ENCODE measurements at places on chromosomes 2 and 18.

DNA sequence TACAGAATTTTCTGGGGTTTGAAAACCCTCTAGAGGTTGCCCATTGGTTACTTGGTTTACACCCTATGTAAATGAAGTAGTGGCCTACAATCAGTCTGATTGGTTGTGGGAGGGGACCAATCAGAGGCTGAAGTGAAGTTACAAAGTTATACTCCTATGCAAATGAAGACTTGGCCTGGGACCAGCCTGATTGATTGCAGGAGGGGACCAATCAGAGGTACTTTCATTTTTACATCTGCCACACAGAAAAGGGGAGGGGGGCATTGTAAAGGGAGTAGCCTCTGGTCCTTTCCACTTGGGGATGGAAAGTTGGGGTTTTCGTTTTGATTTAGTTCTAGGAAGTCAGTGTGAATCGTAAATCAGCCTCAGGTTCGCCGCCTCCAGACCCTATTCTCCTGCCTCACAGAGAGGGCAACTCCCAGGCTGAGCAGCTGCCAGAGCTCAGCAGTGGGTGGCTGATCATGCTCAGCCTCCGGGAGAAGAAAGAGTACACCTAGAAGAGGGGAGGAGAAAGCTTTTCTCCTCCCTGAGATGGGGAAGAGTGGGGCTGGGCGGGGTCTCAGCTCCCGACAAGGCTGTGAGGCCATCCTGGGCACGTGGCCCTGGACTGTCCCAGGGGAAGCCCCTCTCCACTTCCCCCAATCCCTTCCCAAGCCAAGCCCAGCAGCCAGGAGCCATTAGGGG lies 372.5 kb downstream of the GALR1 start:
- no peak for DNase-seq

DNA sequence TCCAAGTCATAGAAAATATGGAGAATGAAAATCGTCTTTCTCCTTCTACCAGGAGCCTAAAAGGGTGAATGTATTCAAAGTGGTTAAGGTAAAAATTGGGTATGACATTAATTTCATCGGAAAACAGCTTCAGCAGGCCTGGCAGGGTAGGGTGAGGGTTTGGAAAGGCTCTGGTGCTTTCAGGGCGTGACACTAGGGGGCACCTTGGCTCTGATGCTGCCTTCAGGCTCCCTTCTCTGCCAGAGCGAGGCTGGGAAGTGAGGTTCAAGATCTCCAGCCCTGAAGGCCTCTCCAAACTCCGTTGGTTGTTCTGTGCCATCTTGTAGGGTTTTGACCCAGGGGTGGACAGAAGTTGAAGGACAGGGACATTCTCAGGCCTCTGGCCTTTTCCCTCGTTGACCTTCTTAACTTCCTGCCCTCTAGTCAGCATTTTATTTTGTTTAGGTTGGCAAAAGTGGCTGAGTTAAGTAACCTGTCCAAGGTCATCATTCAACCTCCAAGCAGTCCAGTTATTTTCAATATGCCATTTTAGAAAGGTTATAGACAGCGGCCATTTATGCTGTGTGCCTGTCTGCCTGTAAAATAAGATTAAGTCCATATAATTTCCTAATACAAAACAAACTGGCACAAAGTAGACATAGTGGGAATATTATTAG lies 40.3 kb downstream of the EML6 start:
- no peak for DNase-seq

DNA sequence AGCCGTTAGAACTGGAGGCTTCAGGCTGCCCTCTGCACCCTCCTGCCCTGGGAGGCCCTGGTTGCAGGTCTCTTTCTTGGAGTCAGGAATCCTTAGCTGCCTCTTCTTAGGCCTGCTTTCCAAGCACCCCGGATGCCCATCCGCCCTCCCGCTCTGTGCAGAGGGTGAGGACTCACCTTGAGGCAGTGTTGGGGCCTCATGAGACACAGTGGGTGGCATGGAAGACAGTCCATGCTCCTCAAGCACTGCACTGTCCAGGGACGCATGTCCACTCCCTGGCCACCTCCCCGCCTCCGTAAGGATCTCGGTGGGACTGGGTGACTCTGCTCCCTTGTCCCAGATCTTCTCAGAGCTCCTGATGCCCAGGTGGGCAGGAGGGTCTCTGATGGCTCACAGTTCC lies 5.7 kb upstream of the TRAF3IP1 start:
- DNase-seq: no peak

DNA sequence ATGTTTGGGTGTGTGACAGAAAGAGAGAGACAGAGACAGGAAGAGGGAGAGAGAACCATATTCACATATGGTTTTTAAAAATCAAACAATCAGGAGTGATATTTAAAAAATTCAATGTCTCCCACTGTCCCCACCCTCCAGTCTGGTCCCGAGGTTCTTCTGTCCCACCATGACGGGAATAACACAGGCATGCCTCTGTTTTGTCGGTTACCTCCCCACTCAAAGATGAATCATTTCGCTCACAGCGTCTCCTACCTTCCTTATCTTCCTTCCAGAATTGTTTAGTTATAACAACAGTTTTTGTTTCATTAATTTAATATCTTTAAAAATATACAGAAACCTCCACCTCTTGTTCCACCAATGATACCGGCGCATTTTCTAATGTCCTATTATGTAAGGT lies 113.0 kb downstream of the KCNF1 start:
- DNase-seq: no peak

DNA sequence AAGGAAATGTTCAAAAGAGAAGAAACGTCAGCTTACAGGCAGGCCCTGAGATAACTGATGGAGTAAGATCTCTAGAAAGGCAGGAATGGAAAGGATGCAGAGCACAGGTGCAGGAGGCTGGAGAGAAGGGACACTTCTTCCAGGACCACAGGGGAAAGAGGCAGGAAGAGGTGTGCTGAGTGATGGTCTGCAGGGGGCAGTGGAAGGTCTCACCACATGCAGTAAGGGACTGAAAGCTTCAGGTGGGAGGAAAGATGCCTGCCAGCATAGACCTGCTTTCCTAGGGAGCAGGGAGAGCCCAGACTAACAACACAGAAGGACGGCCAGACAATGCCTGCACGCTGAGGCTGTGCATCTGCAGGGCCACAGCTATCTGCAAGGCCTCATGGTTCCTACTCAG lies 156.8 kb downstream of the L3MBTL4 start:
- no peak for DNase-seq

GRCh38 chr2:229519655-229520430 lies 194.5 kb downstream of the DNER start:
- no peak for DNase-seq

DNA sequence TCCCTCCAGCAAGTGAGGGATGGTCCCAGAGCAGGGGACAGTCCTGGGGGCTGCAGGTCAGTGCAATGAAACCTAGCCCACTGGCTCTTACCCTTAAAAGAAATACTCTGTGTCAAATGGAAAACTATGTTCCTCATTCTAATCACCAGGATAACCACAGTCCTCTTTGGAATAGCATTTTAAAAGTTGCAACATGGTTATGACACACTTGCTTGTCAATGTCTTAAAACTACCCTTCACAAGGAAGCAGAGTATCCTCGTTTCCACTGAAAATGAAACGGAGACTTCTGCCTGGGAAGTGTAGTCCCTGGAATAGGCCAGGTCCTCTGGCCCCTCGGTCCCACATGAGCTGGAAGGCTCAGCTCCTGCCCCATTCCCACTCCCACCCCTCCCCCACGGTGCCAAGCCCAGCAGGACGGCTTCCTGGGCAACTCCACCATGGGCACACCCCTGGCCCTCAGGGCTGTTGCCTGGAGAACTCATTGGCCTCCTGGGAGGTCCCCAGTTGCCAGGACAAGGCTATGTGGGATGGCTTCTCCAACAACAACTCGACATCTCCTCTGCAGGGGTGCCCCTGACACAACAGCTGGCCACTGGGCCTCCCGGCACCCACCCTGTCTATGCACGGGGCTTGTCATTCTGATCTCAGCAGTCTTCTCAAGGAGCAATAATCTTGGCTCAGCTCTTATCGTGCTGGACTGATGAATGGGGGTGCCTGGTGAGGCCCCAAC lies 38.3 kb upstream of the ST3GAL5 start:
- DNase-seq: no peak

- DNase-seq: no peak
These were observed 23.7 kb downstream of the METTL4 start for GRCh38 chr18:2547477-2548087.

DNA sequence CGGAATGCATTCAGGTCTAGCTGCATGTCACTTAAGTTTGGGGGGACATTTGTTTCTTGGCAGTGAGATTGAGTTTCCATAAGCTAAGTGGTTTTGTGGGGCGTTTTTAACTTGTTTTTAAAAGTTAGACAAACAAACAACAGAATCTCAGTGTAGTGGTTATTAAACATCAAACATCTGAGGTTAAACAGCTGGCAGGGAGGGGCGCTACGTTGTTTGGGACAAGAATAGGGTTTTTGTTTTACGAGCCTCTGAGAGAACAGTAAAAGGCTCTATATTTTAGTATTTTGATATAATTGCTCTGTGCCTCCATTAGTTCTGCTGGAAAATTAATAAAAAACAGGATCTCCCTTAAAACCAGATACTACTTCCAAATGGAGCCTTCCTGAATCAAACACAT lies 41.6 kb upstream of the TMEM177 start:
- DNase-seq: no peak

DNA sequence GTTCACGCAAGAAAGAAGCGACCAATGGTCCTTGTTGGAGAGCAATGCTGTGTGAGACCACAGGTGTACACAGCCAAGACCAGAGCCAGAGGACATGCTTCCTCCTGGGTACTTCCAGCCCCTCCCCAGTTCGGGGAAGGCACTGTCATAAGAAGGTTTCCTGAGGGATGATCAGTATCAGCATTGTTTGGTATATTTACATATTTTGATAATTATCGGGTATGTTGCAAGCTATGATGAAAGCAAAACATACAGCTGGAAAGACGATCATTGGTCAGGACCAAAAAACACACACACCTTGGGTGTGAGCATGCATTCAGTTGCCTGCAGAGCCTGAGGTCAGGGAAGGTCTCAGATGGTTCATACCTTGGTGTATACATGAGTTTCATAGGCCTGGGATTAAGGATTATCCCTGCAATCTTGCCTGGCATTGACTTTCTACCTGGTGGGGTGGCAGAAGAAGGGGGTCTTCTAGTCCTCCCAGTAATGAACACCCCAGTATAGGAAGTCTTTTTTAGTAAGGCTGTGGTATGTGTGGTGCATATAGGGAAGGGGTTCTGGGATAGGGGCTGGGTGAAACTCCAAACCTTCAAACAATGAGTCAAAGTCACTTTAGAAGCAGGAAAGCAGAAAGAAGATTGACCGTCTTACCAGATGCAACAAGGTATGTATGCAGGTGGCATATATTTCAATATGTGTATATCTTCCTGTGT lies 2.9 kb downstream of the SERPINB2 start:
- no peak for DNase-seq

- DNase-seq: no peak
These were observed 123.4 kb upstream of the DSEL start for GRCh38 chr18:67639872-67640271.

GRCh38 chr2:59921743-59922142 lies 631.7 kb downstream of the BCL11A start:
- no peak for DNase-seq

- no peak for DNase-seq
These were observed 372.6 kb downstream of the SLC4A3 start for GRCh38 chr2:220000080-220000479.

- no peak for DNase-seq
These were observed 195.9 kb upstream of the ZNF804A start for GRCh38 chr2:184402381-184402780.
